NK-92 treated with Interleukin-12 subunit alpha and Interleukin-12 subunit beta, amount 100 ng/mL, for 24 hours (cell line): ENCODE measurements at places on chromosomes 6 and 20.

DNA sequence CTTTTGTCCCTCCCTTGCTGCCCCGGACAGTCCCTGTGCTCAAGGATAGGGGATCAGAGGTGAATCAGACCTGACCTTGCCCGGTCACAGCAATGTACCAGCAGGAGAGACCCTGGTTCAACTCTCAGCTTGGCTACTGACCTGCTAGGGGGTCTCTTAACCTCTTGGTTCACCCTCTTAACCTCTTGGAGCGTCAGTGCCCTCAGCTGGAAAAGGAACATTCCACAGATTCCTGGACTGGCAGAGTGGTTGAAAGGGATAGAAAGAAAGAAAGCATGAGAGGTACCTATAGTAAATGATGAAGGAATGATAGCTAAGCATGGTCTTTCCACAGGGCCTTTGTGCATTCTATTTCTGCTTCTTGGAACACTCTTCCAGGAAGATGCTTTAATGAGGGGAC is 25.2 kb downstream of the SNAI1 start:
- DNase-seq = no peak

DNA sequence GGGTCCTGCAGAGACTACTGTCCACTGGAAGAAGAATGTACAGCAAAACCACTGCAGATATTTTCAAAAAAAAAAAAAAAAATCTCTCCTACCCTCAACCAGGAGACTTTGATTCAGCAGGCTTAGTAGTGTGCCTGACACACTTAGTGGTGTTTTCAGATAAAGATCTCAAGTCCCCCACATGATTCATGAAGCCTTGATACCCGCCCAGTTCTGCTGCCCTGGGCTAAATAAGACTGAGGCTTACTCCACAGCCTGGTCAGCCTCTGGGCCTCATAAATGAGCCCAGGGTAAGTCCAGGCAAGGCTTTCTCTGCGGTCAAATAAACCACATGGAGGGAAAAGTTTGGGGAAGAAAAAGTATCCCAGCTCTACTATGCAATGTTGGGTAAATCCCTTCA is 222.1 kb upstream of the ARID1B start:
- no peak for DNase-seq

- no peak for DNase-seq
Observed at GRCh38 chr6:4299476-4299875, 164.1 kb upstream of the ECI2 start.

DNA sequence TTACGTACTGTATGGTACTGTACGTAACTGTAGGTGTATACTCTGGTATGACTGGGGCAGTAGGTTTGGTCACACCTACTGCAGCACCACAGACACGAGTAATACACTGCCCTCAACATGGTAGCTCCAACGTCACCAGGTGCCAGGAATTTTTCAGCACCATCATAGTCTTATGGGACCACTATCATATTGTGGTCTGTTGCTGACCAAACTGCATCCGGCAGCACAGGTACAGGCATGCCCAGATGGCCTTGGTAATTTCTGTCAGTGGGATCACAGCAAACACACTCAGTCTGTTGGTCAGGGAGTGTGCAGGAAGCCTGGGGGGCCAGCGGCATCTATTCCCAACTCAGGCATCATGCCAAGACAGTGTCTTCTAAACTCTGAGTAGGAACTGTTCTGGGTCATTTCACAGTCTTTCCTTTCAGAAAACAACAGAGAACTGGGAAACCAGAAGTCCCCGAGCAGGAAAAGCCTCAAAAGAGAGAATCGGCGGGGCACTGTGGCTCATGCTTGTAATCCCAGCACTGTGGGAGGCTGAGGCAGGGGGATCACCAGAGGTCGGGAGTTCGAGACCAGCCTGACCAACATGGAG is 5.8 kb downstream of the YTHDF1 start:
- DNase-seq = no peak
